ENCODE measurements at places on chromosomes 6 and 20.

GRCh38 chr6:40695114-40695513 lies 108.0 kb upstream of the LRFN2 start:
- DNase-seq, result no peak

DNA sequence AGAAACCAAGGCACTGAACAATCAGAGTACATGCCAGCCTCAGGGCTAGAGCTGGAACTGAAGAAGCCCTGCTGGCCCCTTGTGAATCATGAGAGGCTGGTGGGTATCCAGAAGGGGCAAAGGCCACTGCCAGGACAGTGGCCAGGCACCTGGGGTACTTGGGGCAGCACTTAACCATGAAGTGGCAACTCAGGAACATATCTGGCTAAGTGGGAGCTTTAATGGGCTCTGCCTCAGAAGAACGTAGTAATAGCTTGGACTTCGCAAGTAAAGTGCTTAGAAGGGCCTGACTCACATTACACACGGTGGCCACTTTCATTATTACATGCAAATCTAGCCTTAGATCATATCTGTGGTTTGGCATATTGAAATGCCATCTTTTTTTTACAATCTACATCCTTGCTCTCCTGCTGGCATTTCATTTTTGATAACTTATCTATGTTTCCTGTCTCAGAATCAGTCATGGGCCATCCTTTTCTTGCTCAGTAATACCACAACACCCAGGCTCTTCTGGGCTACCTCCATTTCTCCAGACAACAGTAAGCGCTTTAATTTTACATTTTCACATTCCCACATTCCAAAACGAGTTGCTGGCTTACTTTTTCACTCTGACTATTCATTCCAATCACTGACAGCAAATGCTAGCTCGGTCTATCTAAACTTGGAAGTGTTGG lies 21.6 kb downstream of the NAPB start:
- DNase-seq, result no peak

DNA sequence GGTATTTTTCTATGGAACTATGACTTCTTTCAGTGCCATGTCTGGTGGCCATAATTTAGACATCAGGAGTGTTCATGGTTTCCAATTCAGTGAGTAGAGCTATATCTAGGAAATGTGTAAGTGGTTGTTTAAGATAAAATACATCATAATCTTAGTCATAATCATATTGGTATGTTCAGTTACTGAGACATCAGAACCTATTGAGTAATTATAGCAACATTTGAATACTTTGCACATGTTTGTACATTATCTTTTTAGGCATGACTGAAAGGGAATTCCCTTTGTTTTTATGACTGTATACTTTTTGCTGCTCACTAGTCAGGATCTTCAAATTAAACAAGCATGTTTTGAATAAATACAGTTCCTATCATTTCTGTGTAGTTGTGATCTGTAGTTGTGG lies 64.0 kb downstream of the STXBP5 start:
- DNase-seq, result no peak

- DNase-seq, result no peak
Observed at GRCh38 chr6:28250747-28251146, 1.3 kb downstream of the ZKSCAN4 start.

GRCh38 chr20:23425129-23425528 lies 3.8 kb upstream of the NAPB start:
- DNase-seq, result no peak

DNA sequence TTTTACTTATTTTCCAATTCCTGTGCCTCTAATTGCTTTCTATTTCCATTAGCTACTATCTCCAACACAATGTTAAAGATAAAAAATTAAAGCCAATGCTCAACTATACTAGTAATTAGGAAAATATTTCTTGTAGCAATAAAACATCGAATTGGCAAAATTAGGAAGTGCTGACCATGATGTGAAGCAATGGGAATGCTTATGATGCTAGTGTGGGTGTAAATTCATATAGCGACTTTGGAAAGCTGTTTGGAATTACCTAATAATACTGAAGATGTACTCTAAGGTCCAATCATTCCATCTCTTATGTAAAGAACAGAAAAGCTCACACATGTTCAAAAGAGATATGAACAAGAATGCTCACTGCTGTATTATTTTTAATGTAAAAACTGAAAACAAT lies 78.2 kb downstream of the UBE3D start:
- no peak for DNase-seq

GRCh38 chr6:20921578-20921977 lies 387.3 kb downstream of the CDKAL1 start:
- DNase-seq, result no peak

GRCh38 chr6:138538390-138539031 lies 39.2 kb upstream of the NHSL1 start:
- no peak for DNase-seq

GRCh38 chr20:36591854-36592641 lies 13.5 kb upstream of the RAB5IF start:
- DNase-seq, result no peak

GRCh38 chr6:12584631-12585405 lies 131.7 kb upstream of the PHACTR1 start:
- DNase-seq, result no peak

GRCh38 chr6:84515067-84515466 lies 249.3 kb downstream of the TBX18 start:
- DNase-seq, result no peak
